ENCODE measurements at places on chromosomes 5 and 9. TPM values are rescaled to one million over a fixed set of nuclear protein-coding genes. Genes with fewer than 3 reads are reported as not detected.

Gene CTNND2
- total RNA-seq, result not detected

Gene IL7R
- total RNA-seq, result 144 TPM

GRCh38 chr5:68012429-68012828 is 203.1 kb upstream of the PIK3R1 start:
- no peaks in the 10 kb centered on the region for H3K36me3 ChIP-seq
- H3K4me3 ChIP-seq, result no peak overlapping the region
- peaks cover 4% of the 10 kb centered on the region for H3K27me3 ChIP-seq

Gene SLC34A3
- not detected for total RNA-seq

DNA sequence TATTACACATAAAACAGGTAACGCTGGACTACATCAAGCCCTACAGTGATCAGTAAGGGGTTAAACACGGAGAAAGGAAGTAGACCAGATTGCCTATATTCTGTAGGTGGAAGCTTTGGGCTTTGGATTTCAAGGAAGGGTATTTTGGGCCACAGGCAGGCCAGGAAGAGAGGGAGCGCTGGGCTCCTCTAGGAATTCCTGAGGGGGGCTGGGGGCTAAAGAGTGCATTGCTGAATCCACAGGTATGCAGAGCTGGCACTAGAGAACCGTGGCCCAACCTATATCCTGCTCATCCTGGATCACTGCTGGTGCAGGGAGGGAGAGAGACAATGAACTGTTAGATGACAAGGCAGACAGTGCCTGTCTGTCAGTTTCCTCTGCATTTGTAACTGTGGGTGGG is 367.1 kb downstream of the CSNK1G3 start:
- H3K27me3 ChIP-seq, result no peaks in the 10 kb centered on the region
- no peaks in the 10 kb centered on the region for H3K4me1 ChIP-seq
- no peak overlapping the region for H3K4me3 ChIP-seq
- no peak for DNase-seq

GRCh38 chr5:109825450-109825849 is 135.7 kb downstream of the MAN2A1 start:
- peaks cover 61% of the 10 kb centered on the region for H3K36me3 ChIP-seq
- H3K4me3 ChIP-seq, result no peak overlapping the region
- no peaks in the 10 kb centered on the region for H3K27me3 ChIP-seq
- no peak overlapping the region for H3K27ac ChIP-seq
- H3K4me1 ChIP-seq, result no peaks in the 10 kb centered on the region

GRCh38 chr9:74557571-74557970 is 60.4 kb downstream of the RORB start:
- H3K4me3 ChIP-seq, result no peak overlapping the region
- DNase-seq, result no peak
- no peaks in the 10 kb centered on the region for H3K27me3 ChIP-seq
- no peaks in the 10 kb centered on the region for H3K36me3 ChIP-seq
- no peaks in the 10 kb centered on the region for H3K4me1 ChIP-seq

GRCh38 chr5:83559118-83559785 is 87.7 kb downstream of the VCAN start:
- no peak for DNase-seq
- no peaks in the 10 kb centered on the region for H3K36me3 ChIP-seq
- H3K4me1 ChIP-seq, result no peaks in the 10 kb centered on the region
- H3K4me3 ChIP-seq, result no peak overlapping the region
- H3K27ac ChIP-seq, result no peak overlapping the region

- no peaks in the 10 kb centered on the region for H3K27me3 ChIP-seq
- no peak for DNase-seq
- H3K27ac ChIP-seq, result no peak overlapping the region
Observed at GRCh38 chr9:77815260-77815659, 167.1 kb upstream of the GNA14 start.

DNA sequence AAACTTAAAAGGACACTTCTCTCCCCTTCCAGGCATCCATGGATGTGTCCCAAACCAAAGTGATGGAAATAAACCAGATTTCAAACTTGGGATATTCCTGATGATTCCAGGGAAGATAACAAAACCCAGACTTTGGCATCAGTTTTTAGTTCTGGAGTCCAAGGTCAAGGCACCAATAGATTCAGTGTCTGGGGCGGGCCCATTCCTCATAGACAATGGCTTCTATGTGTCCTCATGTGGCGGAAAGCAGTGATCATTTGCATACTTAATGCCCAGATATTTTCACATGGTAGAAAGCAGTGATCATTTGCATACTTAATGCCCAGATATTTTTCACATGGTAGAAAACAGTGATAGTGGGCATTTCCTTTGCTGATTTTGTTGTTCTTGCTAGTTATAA is 151.4 kb upstream of the DAP start:
- no peaks in the 10 kb centered on the region for H3K36me3 ChIP-seq
- DNase-seq, result no peak
- H3K27me3 ChIP-seq, result peaks cover 13% of the 10 kb centered on the region
- no peak overlapping the region for H3K27ac ChIP-seq

GRCh38 chr9:7008411-7008810 is 250.6 kb downstream of the KDM4C start:
- H3K4me1 ChIP-seq, result peaks cover 2% of the 10 kb centered on the region
- H3K36me3 ChIP-seq, result peaks cover 50% of the 10 kb centered on the region
- no peaks in the 10 kb centered on the region for H3K27me3 ChIP-seq
- H3K27ac ChIP-seq, result no peak overlapping the region
- no peak overlapping the region for H3K4me3 ChIP-seq

Gene AQP7
- not detected for total RNA-seq

GRCh38 chr9:115548609-115549260 is 430.8 kb upstream of the TNC start:
- no peaks in the 10 kb centered on the region for H3K36me3 ChIP-seq
- H3K27me3 ChIP-seq, result peaks cover 4% of the 10 kb centered on the region
- DNase-seq, result no peak

- H3K4me3 ChIP-seq, result no peak overlapping the region
- H3K27me3 ChIP-seq, result no peaks in the 10 kb centered on the region
- no peak overlapping the region for H3K27ac ChIP-seq
- H3K36me3 ChIP-seq, result no peaks in the 10 kb centered on the region
- no peaks in the 10 kb centered on the region for H3K4me1 ChIP-seq
Observed at GRCh38 chr5:129377504-129377903, 82.6 kb upstream of the ADAMTS19 start.

Gene BOD1
- total RNA-seq, result 35.3 TPM

GRCh38 chr9:124480621-124480981 is 26.6 kb downstream of the NR5A1 start:
- peaks cover 18% of the 10 kb centered on the region for H3K27me3 ChIP-seq
- no peaks in the 10 kb centered on the region for H3K4me1 ChIP-seq
- no peak for DNase-seq
- H3K4me3 ChIP-seq, result no peak overlapping the region

Gene MROH2B
- not detected for total RNA-seq

DNA sequence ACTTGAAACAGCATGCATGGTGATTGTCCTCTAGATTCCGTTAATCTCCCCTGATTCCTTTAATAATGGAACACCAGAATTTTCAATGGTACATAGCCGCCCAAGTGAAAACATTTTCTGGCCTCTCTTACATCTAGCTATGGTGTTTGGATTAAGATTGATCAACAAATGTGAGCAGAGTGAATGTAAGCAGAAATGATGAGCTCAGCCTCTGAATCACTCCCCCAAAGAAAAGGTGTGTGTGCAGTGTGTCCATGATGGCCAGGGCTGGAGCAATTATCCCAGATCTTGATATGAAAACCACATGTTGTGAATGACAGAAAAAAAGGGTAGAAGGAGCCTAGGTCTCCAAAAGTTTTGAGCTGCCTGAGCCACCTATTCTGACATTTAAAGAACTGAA is 55.3 kb downstream of the OR2K2 start:
- H3K4me1 ChIP-seq, result no peaks in the 10 kb centered on the region
- DNase-seq, result no peak
- H3K27ac ChIP-seq, result no peak overlapping the region
- peaks cover 3% of the 10 kb centered on the region for H3K27me3 ChIP-seq
- H3K36me3 ChIP-seq, result no peaks in the 10 kb centered on the region

DNA sequence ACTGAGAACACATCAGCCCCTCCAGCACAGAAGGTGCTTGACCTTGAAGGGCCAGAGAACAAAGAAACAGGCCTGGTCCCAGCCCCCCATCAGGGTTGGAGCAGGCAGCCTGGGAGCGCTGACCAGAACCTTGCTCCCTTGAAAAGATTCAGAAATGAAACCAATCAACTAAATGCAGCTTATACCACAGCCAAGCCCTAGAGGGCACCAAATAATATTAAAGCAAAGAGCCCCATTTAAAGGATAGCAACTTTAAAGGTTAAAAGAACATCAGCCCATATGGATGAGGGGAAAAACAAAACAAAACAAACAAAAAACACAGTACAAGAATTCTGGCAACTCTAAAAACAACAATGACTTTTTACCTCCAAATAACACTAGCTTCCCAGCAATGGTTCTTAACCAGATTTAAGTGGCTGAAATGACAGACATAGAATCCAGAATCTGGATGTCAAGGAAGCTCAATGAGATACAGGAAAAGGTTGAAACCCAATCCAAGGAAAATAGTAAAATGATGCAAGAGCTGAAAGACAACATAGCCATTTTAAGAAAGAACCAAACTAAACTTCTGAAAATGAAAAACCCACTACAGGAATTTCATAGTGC is 471.9 kb downstream of the MTRR start:
- no peaks in the 10 kb centered on the region for H3K36me3 ChIP-seq
- no peak for DNase-seq
- H3K4me1 ChIP-seq, result no peaks in the 10 kb centered on the region
- no peaks in the 10 kb centered on the region for H3K27me3 ChIP-seq
- H3K27ac ChIP-seq, result no peak overlapping the region

Gene ZFP2
- 0.26 TPM for total RNA-seq

DNA sequence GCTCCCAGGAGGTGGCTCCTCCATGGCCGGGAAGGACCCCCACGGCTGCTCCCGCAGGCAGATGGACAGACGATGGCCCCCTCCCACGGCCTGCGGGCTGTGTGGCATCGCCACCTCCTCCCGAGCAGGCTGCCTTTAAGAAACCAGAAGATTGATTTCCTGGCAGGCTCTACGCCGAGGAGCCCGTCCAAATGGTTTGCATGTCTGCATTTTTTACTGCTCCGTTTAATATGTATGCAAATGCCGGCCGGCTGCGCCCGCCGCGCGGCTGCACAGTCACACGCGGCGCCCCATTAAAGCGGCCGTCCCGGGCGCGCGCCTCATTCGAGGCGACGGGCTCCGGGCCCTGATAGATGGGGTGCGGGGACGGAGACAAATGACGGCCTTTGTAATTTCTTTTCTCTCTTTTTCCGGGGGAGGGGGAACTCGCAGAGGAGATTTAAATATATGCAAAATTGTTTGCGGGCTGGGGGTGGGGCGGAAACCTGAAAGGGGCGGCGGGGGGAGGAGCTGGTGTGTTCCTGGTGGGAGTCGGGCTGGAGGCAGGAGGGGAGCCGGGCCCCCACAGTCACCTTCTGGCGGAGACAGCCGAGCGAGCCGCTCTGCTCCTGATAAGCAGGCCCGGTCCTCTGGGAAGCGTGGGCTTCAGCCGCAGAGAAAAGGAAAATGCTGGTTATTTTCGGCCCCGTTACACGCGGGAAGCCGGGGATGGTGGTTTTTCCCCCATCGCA is 158.7 kb upstream of the IER5L start:
- DNase-seq, result peak; percentile 57
- peak overlapping the region; percentile 64 for H3K4me3 ChIP-seq
- no peak overlapping the region for H3K27ac ChIP-seq
- H3K4me1 ChIP-seq, result peaks cover 27% of the 10 kb centered on the region

GRCh38 chr9:72902268-72902667 is 50.6 kb downstream of the ALDH1A1 start:
- DNase-seq, result no peak
- peaks cover 7% of the 10 kb centered on the region for H3K27me3 ChIP-seq
- H3K36me3 ChIP-seq, result no peaks in the 10 kb centered on the region
- no peak overlapping the region for H3K4me3 ChIP-seq
- H3K4me1 ChIP-seq, result no peaks in the 10 kb centered on the region
- H3K27ac ChIP-seq, result no peak overlapping the region

Gene LCN9
- total RNA-seq, result not detected

DNA sequence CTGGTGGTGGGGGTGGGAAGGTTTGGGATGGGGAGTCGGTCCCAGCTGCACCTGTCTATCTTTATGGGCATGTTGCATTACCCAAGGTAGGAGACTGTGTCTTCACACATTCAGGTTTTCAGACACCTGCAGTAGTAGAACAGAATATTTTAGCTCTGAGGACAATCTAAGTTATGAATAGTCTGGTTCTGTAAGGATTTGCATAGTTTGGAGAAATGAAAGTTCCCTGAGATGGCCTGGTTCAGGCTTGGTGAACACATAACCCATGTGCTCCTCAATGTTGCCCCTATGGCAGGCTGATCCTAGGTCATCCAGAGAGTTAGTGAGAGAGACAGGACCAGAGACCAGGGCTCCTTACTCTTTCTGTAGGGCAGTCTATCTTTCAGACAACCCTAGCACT is 20.7 kb downstream of the TNFSF8 start:
- no peak for DNase-seq
- no peaks in the 10 kb centered on the region for H3K27me3 ChIP-seq

DNA sequence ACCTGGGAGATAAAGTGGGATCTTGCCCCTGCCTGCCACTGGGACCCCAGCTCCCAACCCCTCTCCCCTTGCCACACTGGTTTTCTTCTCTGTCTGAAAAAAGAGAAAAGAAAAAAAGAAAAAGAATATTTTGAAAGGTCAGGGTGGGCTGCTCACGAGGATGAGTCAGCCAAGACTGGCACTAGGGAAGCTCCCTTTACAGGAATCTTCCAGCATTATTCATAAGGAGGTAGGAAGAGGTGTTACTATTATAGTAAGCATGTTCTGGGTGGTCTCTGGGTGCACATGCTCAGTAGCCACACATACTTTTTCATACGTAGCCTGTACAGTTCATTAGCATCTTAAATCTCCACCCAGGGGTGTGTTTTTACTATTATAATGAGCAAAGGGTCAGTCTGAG is 46.8 kb upstream of the HAND1 start:
- peaks cover 1% of the 10 kb centered on the region for H3K4me1 ChIP-seq
- peaks cover 33% of the 10 kb centered on the region for H3K27me3 ChIP-seq
- DNase-seq, result no peak

DNA sequence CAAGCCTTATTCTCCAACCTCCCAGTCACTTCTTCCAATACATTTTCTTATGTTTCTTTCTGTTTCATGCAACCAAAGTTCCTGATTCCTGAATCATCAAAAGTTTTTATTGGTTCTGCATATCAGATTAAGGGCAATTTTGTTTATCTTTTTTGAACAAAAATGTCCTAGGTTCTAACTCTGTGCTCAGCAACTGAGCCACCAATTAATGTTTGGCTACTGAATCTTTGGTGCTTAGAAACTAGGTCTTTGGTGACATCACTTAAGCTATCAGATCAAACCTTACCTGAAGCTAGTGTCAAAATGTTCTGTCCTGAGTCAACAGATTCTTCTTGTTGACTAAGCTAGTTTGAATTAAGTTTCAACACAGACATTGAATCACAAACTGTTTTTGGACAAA is 56.1 kb downstream of the FGF18 start:
- H3K4me3 ChIP-seq, result no peak overlapping the region
- no peaks in the 10 kb centered on the region for H3K36me3 ChIP-seq
- no peak overlapping the region for H3K27ac ChIP-seq
- peaks cover 7% of the 10 kb centered on the region for H3K4me1 ChIP-seq
- DNase-seq, result no peak

DNA sequence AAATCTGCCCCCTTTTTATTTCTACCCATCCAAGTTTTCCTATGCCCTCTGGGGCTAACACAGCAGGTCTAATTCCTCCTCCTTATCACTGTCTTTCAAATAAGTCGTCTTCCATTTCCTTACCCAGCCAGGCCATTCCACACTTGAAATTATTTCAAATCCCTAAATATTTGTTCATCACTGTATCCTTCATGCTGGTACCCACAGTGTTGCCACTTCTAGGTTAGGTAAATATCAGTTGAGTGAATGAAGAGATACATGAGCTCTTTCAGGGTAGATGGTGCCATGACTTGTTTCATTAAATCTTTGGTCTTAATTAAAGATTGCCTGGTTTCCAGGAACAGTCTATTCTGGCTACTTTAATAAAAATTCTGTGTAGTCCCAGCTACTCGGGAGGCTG is 35.6 kb upstream of the ADRA1B start:
- H3K27ac ChIP-seq, result no peak overlapping the region
- H3K4me3 ChIP-seq, result no peak overlapping the region
- H3K36me3 ChIP-seq, result no peaks in the 10 kb centered on the region
- DNase-seq, result no peak
